ENCODE measurements at places on chromosomes 7 and 10.

DNA sequence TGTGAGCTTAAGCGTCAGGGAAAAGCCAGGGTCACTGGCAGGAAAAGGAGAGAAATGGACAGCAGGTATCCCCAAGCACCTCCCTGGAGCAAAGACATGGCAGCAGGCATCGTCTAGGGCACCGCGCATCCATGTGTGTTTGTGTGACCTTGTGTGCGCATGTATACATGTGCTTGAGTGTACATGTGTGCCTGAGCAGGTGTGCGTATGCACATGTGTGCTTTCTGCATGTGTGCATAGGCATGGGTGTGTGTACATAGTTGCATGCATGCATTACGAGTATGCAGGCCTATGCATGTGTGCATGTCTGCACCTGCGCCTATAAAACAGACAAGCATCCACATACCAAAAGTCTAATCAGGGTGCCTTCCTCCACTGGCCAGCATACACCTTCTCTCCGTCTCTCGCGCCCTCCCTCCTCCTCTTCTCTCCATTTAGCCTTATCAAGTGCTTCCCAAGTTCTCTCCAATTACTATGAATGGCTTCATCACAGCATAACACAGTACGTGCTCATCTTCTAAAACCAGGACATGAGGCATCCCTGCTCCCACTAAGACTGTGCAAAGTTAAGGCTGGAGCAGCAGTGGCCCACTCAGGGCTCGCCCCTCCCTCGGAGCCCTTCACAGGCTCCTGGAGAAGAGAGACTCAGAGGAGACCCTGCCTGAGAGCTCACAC is 30.6 kb downstream of the RASGEF1A start:
- no peak for DNase-seq

GRCh38 chr7:71171476-71171875 is 39.5 kb downstream of the GALNT17 start:
- no peak for DNase-seq

GRCh38 chr7:13874783-13875182 is 114.7 kb downstream of the ETV1 start:
- no peak for DNase-seq

DNA sequence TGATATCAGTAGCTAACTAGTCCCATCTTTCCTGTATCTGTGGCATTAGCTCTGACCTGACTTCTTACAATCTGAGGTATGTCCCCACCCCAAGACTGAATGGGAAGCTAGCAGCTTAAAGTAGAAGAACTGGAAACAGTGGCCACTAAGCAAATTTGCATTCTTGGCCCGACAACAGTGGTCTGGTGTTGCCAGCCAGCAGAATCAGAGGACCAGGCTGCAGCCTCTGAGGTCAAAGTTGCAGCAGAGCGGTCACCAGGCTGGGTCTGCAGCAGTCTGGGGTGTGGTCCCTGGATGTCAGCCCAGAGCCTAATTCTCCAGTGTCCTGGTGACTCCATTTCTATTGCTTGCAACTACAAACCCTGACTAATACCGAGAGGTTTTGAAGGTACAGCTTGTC is 26.3 kb downstream of the FAM107B start:
- no peak for DNase-seq

DNA sequence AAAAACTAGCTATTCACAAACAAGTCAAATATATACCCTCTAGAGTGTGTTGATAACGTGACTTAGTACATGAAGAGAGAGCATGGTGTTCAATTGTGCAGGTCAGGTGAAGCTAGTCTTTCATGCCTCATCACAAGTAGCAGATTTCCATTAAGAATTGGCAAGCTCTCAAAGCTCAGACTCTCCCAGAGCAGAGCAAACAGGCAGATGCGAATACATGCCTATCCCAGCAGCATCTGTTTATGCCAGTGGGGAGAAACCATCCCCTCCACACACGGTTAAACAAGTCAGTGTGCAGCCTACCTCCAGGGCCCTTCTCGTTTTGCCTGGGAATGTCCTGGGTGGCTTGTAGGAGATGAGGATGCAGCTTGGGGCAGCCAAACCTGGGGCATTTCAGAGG is 532.5 kb upstream of the C7orf33 start:
- peak; percentile 96 for DNase-seq

GRCh38 chr10:70093335-70093944 is 39.2 kb downstream of the AIFM2 start:
- no peak for DNase-seq

DNA sequence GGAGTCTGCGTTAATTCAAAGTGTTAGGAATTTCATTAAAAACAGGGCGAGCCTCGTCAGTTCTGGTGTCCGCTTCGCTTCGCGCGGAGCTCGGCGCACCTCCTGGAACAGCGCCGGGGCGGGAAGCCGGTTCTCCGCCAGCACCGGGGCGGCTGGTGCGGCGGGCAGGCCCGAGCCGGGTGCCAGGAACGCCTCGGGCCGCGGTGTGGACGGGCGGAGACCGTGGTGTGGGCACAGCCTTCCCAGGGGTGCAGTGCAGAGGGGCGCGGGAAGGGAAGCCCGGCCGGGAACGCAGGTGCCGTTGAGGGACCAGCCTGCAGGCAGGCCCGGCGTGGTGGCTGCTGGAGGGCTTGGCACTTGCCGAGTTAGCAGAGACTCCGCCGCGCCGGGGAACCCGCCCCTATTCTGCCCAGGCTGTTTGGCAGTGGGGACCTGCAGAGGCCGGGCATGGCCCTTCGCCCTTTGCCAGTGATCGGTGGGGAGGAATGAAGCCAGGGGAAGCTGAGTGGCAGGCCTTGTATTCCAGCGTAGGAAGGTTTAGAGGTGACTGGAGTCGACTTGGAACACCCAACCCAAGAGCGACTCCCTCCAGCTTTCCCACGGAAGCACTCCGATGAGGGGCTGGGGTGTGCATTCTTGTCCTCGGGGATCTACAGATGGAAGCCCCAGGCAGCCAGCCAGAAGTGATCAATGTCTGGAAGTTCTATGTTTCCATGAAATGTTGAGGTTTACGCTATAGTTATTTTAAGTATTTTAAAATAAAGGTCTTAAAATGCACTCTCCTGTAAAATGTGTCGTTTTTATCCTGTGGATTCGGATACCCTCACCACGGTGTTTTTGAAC is 945 bp upstream of the RHEB start:
- peak; percentile 55 for DNase-seq

DNA sequence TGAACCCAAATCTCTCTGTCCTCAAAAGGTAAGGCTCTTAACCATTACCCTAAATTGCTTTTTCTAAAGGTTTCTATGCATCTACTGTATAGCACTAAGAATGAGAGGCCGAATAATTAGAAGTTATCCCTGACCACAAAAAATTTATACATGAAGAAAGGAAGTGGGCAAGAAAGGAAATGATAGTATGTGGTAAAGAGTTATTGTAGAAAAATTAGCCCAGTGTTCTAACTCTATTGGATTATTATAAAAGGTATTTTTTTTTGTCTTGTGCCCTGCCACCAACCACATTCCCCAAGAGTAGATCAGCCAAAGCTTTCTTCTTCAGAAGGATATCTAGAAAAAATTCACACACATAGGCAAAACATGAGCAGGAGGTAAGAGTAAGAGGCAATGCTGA is 45.4 kb downstream of the DKK1 start:
- DNase-seq: no peak

DNA sequence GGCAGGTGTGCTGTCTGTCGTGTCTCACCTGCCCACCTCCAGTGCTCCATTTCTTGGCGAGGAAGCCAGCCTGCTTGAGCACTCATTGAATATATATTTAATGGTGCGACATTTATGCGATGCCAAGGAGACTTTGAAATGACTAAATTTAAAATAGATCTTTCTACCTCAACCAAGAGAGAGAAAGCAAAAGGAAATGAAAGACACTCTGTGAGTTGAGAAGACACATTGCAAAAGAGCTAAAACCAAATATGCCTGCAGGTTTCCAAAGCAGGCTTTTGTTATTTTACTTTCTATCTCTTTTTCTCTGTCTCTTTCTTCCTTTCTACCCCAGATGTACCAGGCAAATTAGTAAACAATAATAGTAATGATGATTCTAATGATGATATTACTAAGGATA is 53.6 kb upstream of the AOAH start:
- peak; percentile 25 for DNase-seq

Measured in NCI-H1105 treated with DMSO at 0.1 percent for 48 hours (cell line).